ENCODE measurements at places on chromosomes 3 and 15. TPM values are rescaled to one million over a fixed set of nuclear protein-coding genes. Genes with fewer than 3 reads are reported as not detected.

ZMYND10 gene
- total RNA-seq: 0.53 TPM

DNA sequence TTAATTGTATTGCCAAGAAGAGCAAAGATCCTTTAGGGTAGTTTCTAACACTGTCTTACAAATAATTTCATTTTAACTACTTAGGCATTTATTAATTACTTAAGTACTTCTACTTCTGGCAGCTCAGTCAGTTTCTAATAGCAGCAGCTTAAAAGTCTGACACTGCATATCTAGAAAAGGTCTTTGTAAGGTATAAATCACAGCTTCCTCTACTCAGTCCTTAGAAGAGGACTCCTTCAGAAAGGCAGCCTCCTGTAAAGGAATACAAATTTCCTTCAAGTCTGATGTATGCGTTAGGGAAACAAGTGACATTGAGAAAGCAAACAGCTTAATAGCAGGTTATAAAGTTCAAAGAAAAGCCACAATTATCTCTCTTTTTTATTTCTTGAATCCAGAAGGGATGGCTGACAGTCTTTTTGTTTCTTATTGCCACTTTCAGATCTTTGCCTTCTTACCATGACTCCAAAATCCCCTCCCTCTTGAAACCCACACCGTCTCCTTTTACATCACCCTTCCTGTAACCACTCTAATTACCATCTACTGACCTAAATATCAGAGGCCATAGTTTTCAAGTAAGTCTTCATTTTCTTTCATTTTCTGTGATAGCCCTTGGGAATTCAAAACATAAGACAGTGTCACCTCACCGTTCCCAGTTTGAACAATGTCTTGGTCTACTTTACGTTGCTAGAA is 109.5 kb downstream of the CGGBP1 start:
- no peak for DNase-seq

SOX14 gene
- not detected for total RNA-seq

DNA sequence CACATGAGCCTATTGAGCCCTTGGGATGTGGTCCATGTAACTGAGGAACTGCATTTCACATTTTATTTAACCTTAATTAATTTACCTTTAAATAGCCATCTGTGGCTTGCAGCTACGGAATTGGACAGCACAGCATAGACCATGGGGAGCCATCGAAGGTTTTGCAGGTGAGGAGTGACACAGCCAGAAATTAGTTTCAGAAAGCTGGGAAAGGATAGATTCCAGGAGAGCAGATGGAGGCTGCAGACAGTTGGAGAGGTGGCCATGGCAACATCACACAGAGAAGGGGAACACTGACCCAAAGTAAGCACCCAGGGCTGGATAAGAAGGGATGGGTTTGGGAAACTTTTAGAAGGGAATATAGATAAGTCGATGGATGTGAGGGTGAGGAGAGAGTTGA is 100.1 kb upstream of the SLC6A11 start:
- no peak for DNase-seq

GRCh38 chr3:174035328-174035886 is 637.9 kb downstream of the NLGN1 start:
- DNase-seq: no peak

DNA sequence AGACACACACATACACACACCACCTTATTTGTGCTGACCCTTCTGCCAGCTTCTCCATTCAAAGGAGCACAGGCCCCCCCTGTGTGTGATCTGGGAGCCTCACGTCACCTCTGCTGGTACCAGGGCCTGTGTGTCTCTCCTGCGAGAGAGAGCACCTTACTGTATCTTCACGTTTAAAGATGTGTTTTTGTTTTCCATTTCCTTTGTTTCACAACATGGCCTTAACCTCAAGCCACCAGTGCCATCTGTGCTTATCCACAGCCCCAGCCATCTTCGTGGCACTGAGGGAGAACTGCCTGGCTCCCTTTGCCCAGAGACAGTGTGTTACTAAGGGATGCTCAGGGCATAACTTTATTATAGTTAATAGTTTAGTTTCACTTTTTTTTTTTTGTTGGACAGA is 52.3 kb downstream of the ABHD2 start:
- no peak for DNase-seq

GRCh38 chr3:66377800-66378199 is 123.0 kb downstream of the LRIG1 start:
- no peak for DNase-seq

- no peak for DNase-seq
These were observed 302.1 kb upstream of the SGO1 start for GRCh38 chr3:20488151-20488550.

GFM1 gene
- 40.9 TPM for total RNA-seq

DNA sequence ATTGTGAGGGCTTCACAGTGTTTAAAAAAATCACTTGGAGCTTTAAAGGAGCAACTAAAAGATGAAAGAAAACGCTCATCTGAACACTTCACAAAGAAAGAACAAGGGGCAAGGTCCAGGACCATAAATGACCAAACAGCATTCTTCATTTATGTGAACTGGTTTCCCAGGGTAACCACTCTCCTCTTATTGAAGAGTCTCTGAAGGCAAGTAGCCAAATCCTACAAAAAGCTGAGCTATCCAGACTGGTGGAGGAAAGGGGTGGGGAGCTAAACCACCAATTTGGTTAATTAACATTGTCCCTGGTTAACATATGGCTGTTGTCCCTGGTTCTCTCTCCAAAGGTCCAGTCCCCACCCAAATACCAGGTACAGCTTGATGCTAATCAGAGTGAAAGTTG is 58.1 kb downstream of the OSBPL10 start:
- no peak for DNase-seq

Measured in HFFc6 (cell line).